ENCODE measurements at places on chromosomes 6 and 20.

DNA sequence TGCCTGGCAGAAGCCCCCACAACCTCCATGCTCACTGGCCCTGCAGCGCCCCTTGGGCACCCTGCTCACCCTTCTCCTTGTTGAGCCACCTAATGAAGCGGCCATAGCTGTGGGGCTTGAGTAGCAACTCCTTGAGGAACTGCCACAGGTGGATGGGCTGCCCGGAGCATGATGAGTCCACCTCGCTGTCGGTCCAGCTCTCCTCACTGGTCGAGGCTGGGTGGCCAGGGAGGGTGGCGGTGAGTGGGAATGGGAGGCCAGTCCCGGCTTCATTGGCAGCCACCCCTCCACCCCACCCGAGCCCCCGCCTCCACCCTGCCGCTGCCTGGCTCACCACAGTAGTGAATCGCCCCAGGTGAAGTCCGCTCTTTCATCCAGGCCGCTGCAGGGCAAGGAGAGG is 16.9 kb downstream of the SPDEF start:
- no peak for DNase-seq

- DNase-seq = no peak
These were observed 22.1 kb upstream of the ZNF76 start for GRCh38 chr6:35237476-35237875.

GRCh38 chr6:134065706-134066105 is 13.3 kb upstream of the SLC2A12 start:
- no peak for DNase-seq

DNA sequence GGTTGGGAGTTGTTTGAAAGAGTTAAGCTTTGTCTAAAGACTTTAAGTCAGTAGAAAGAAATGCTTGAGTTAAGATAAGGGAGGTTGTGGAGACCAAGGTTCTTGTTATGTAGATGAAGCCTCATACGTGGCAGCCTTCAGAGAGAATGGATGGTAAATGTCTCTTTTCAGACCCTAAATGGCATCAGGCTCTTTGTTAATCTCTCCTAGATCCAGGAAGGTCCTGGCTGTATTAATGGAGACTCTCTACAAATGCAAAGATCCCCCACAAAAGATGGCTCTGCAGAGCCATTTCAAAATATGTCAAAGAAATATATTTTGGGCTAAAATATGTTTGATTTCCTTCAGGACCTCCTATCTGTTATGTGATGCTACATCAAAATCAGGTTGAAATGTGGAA is 161.6 kb downstream of the ADAT2 start:
- DNase-seq = no peak

DNA sequence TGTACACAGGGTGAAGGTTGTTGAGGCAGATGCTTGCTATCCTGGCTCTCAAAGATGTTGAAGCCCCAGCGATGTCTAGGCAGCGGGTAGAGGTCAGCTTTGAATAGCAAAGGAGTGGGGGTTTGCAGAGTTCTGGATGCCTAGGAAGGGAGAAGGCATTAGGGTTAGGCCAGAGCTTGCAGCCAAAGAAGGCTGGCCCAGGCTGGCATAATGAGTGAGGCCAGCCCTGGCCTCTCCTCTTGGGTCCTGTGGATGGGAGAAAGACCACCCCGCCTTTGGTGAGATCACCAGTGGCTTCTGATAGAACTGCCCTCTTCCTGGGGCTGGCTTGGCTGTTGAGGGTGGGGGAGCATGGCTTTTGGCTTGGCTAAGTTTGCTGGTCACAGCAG is 406 bp upstream of the WFDC5 start:
- no peak for DNase-seq

- no peak for DNase-seq
These were observed 98.4 kb downstream of the IPCEF1 start for GRCh38 chr6:154258064-154258757.

- DNase-seq = no peak
These were observed 83.9 kb upstream of the GPR6 start for GRCh38 chr6:109894181-109894580.

GRCh38 chr6:170163405-170164170 is 127.3 kb downstream of the DLL1 start:
- DNase-seq = no peak

DNA sequence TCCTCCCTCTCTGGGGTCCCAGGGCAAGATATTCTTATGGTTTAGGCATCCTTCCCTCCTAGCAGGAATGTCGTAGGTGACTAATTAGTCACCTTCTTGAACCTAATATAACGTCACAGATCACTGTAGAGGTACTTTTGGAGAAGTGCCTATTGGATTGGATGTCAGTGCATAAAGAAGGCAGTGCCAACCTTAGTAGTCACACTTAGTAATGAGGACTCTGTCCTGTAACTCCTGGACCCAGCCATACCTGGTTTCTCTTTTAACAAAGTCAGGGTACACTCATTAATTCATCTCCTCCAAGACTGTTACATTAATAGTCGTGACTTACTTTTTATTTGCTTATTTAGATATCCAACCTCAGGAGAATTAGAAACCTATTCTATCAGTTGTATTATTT is 20.0 kb downstream of the VTA1 start:
- DNase-seq = no peak

GRCh38 chr6:113381959-113382358 is 475.2 kb upstream of the MARCKS start:
- peak; percentile 78 for DNase-seq

- DNase-seq = no peak
These were observed 99.5 kb downstream of the CD164 start for GRCh38 chr6:109282756-109283155.

- no peak for DNase-seq
These were observed 141.7 kb upstream of the CARMIL1 start for GRCh38 chr6:25137480-25137879.
